NCI-H1930 (cell line): ENCODE measurements at places on chromosomes 11 and 22.

GRCh38 chr11:64074239-64074638, 38.5 kb downstream of the FLRT1 start:
- no peak for DNase-seq

DNA sequence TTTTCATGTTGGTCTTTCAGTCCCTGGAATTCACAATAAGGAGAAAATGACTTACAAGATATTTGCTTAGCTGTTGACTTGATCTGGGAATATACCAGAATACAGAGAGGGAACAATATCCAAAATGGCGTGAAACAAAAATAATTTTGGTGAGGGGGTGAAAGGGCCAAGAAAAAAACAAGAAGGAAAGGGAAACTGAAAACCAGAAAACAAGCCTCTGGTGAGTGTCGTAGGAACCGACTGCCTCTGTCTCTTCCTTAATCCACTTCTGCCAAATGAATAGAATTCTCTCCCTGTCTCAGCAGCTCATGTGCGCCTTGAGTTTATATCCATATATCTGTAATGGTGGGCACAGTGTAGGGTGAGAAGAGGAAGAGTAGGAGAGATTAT, 367.6 kb downstream of the ETS1 start:
- no peak for DNase-seq

DNA sequence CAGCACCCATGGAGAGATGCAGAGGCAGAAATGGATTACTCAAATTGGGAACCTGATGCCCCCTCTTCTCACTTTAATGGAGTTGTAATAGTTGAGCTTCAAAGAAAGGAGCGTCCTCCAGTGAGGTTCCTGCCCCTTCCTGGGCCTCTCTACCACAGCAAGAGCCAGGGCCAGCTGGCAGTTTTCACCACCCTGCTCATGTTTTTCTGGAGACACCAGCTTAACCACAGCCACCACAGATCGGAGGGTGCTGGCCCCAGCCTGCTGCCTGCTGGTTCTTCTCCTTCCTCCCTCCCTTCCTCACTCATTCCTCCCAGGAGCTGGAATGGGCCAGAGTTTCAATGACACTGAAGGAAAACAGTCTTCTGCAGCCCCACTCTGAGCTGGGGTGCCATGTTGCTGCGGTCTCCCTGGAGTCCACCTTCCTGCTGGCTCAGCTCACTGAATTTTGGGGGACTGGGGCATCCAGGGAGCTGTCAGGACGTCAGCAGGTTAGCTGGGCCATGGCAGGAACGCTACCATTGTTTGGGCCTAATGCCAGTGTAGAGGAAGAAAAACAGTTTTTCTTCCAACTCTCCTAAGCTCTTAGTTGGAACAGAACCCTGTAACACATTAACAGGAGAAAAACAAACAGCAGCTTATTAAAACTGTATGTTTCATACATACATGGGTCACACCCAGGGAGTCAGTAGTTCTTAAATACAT, 57.7 kb downstream of the TRAF6 start:
- DNase-seq, result no peak

DNA sequence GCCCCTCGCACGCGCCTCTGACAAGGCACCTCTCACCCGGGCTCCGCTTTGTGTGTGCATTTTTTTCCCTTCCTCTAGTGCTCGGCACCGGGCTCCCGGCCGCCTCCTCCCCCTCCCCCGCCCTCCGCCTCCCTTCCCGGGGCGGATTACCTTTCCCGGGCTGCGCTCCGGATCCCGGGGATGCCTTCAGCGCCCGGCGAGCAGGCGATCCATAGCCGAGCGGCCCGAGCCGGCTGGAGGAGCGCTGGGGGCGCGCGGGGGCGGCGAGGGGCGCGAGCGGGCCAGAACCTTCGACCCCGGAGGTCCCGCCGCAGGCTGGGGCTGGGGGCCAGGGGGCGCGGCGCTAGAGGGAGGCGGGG, 282 bp downstream of the MPPED2 start:
- no peak for DNase-seq
